ENCODE measurements at places on chromosomes 11 and 22. TPM values are rescaled to one million over a fixed set of nuclear protein-coding genes. Genes with fewer than 3 reads are reported as not detected.

Gene OR51D1
- not detected for total RNA-seq

Gene BDNF
- total RNA-seq, result not detected

Gene ZNF70
- total RNA-seq, result 4.0 TPM

Gene DERL3
- 16.2 TPM for total RNA-seq

Gene OR4A47
- not detected for total RNA-seq

Gene EFCAB6
- 1.2 TPM for total RNA-seq

Gene RASL10A
- total RNA-seq, result 0.28 TPM

Gene STK33
- total RNA-seq, result 0.18 TPM

Gene MLC1
- total RNA-seq, result not detected

Gene DGCR6
- total RNA-seq, result 12.8 TPM

Gene MARK2
- total RNA-seq, result 69.1 TPM

Gene IGLL5
- total RNA-seq, result not detected

Gene TMEM134
- total RNA-seq, result 56.1 TPM

Gene SHANK2
- total RNA-seq, result not detected

Gene UNC93B1
- total RNA-seq, result 25.3 TPM

Gene OR52D1
- total RNA-seq, result not detected

Gene LSP1
- total RNA-seq, result 585 TPM

Gene DENND6B
- total RNA-seq, result 2.1 TPM

Gene INPP5J
- 0.24 TPM for total RNA-seq

Gene PGGHG
- total RNA-seq, result 390 TPM

Gene POU2AF2
- not detected for total RNA-seq

Gene P4HA3
- not detected for total RNA-seq
